ENCODE measurements at places on chromosomes 16 and 17.

GRCh38 chr16:7456211-7456610 lies 123.6 kb downstream of the RBFOX1 start:
- DNase-seq, result no peak

DNA sequence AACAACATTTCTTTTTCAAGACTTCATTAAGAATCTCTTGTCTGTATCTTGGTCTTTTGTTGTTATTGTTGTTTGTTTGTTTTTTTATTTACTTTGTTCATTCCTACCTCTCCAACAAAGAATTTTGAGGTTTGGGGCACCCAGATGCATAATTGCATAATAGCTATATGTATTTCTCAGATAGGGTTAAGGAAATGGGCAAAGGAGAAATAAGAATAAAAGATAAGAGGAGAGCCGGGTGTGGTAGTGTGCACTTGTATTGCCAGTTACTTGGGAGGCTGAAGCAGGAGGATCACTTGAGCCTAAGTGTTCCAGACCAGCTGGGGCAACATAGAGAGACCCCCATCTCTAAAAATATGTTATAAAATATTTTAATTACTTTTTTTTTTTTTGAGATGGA lies 30.5 kb downstream of the CDH1 start:
- no peak for DNase-seq

- DNase-seq, result no peak
Observed at GRCh38 chr16:84111525-84111924, 5.2 kb downstream of the MBTPS1 start.

GRCh38 chr17:49015179-49015923 lies 18.2 kb downstream of the IGF2BP1 start:
- no peak for DNase-seq

DNA sequence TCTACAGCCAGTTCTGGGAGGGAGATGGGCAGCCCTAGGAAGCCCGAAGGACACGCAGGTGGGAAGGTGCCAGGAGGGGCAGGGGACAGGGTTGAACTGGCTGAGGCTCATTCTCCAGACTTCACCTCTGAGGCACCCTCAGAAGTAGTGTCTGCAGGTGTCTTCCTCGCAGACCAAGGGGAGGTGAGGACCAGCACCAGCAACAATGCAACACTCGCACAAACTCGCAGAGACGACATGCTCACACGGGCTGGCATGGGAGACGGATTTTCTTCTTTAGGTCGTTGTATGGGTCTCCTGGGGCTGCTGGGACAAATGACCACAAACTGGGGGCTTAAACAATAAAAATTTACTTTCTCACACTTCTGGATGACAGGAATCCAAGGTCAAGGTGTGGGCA lies 132.2 kb upstream of the FOXF1 start:
- DNase-seq, result no peak

DNA sequence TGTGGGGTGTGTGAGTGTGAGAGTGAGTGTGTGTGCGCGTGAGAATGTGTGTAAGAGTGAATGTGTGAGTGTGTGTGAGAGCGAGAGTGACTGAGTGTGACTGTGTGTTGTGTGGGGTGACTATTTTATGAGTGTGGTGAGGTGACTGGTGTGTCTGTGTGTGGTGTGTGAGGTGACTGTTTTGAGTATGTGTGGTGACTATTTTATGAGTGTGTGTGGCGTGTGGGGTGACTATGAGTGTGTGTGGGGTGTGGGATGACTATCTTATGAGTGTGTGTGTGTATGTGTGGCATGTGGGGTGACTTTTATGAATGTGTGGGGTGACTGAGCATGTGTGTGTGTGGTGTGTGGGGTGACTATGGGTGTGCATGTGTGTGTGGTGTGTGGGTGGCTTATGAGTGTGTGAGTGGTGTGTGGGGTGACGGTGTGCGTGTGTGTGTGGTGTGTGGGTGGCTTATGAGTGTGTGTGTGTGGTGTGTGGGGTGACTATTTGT lies 152.9 kb upstream of the PLCG2 start:
- no peak for DNase-seq

- no peak for DNase-seq
Observed at GRCh38 chr16:30031477-30031918, 427 bp upstream of the TLCD3B start.

- no peak for DNase-seq
Observed at GRCh38 chr16:50744881-50745280, 3.0 kb downstream of the CYLD start.

DNA sequence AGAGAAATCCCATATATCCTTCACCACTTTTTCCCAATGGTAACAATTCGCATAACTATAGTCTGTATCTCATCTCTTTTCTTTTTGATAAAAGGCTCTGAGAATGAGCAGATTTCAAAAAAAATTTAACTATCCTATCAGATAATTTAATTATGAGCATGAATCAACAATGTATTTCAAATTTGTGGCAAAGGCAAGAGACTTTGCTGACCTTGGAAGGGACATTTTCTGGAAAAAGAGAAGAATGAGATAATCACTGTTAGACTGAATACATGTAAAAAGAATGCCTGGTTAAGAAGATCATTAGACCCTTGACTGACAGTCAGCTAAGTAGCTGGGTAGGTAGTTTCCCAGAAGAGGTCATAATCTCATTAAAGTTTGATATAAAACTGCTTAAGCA lies 428.4 kb upstream of the XYLT1 start:
- no peak for DNase-seq

DNA sequence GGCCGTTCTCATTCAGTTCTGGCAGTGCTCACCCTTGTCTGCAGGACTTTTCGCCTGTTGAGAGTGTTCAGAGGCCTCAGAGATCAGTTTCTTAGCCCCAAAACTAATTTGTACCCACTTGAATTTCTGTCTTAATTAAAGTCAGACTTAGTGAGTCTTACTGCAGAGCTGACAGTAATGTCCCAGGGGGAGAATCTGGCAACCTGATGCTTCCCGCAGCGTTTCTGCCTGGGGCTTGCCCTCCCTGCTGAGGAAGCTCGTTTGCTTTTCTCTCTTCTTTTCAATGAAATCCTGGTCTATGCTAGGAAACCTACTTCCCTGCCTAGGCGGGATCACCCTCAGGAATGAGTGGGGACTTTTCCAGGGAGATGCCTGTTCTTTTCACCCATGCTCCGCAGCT lies 25.3 kb downstream of the DBNDD1 start:
- no peak for DNase-seq

- no peak for DNase-seq
Observed at GRCh38 chr17:77210331-77210730, 69.6 kb downstream of the SEC14L1 start.

- DNase-seq, result no peak
Observed at GRCh38 chr16:55938126-55938525, 63.0 kb upstream of the CES5A start.

DNA sequence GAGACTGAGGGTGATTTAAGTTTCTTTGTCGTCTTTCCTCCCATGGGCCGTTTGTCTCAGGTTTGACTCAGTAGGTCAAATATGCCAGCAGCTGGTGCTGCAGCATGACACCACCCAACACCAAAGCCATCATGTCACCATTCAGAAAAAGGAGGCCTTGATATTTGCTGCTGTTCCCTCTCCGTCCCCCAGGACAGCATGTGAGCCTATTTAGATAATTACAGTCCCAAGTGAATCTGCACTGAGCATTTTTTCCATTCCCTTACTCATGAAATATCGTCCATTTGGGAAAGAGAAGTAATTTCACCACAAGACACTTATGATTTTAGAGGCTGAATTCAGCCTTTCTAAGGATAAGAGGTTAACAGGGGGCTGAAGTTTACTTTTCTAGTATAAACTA lies 62.2 kb upstream of the ADORA2B start:
- peak; percentile 20 for DNase-seq

DNA sequence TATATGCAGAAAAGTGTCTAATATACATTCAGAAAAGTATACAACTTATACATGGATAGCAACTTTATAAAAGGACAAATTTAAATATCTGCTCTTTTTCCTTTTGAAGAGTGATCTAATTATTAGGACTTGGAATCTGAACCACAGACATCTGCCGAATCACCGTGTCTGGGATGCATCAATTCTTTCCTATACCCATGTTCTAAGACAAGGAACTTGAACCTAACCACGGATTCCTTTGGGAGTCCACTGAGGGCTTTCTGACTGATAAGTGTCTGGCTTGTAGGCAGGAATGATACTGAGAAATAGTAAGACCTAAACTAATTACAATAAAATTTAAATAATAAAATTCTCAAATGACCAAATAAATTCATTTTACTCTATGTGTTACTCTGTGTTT lies 54.2 kb downstream of the NDEL1 start:
- DNase-seq, result no peak

DNA sequence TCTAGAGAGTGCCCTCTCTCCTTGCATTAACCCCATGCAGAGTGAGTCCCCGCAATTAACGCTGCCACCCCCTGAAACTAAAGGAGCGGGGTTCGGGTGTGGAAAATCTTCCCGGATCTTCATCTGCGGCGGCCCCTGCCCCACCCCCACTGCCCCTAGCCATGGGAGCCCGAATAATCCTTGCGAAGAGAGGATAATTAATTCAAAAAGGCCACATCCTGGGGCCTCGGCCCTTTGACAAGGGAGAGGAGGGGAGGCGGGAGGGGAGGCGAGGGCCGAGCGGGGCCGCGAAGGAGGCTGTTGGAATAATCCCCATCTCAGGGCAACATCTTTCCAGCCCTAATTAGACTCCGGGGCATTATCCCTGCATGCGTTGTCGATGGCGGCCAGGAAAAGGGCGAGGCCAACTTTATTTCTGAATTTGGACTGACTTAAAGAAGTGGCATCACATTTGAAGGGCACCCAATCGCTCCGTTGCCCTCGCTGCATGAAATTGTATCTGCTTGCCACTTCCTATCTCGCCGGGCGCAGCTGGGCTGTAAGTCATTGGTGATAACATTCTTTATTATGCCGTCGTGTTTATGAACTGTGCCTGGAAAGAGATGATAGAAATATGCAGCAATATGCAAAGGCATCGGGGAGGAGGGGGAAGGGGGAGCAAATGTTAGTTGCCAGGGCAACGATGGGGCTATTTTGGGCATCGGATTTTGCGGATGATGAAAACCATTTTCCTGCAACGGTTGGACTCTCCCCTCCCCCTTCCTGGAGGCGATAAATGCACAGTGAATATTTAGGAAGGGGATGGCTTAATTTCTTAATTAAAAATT lies 387.1 kb upstream of the TNRC6C start:
- DNase-seq, result no peak

DNA sequence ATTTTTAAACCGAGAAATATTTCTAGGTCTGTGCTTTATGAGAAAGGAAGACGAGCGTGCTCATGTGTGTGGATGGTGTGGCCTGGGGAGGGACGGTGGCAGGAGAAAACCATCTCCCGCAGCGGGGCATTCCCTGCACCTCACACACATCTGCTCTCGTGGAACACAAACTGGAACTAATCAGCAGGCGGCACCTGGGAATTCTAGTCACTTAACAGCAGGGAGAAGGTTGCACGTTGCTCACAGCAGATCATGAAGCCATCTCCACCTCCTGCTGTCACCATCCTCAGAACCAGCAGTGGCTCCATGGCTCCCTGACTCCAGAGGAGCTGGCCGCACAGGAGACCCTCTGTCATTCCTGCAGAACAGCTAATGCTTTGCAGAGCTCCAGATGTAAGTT lies 35.2 kb downstream of the ADCY9 start:
- peak; percentile 74 for DNase-seq

GRCh38 chr17:3801347-3801746 lies 359 bp upstream of the ITGAE start:
- DNase-seq, result no peak

GRCh38 chr16:69607674-69608073 lies 41.9 kb downstream of the NFAT5 start:
- DNase-seq, result no peak

DNA sequence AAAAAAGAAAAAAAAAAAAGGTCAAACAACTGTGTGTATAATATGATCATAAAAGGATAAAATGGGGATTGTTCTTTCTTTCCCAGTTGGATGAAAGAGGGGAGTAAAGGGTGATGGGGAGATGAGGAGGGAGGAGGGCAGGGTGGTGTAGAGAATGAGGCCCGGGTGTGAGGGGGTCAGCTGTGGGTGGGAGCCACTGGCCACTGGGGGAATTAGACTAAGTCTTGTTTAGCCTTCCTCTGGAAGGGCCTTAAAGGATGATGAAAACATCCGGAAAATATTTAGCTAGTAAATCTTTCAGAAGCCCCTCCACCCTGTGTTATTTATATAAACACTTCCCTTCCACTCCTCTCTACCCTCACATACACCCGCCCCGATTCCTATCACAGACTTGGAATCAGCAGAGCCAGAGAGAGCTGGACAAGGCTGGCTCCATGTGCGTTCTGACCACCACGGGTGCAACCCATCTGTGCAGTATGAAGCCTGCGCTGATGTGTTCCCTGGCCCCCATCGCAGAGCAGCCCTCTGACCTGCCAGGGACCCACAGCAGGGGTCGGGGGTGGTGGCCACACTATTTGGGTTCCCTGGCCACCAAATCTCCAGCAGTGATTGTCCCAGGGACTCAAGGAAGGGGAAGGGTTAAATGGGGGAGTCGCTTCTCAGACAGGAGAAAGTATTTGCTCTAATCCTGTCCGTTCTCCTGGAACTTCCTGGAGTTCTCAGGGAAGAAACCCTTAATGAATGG lies 72.7 kb downstream of the GAS7 start:
- DNase-seq, result no peak

GRCh38 chr16:53509906-53510703 lies 7.1 kb upstream of the AKTIP start:
- peak; percentile 61 for DNase-seq
